ENCODE measurements at places on chromosomes 13 and 19.

DNA sequence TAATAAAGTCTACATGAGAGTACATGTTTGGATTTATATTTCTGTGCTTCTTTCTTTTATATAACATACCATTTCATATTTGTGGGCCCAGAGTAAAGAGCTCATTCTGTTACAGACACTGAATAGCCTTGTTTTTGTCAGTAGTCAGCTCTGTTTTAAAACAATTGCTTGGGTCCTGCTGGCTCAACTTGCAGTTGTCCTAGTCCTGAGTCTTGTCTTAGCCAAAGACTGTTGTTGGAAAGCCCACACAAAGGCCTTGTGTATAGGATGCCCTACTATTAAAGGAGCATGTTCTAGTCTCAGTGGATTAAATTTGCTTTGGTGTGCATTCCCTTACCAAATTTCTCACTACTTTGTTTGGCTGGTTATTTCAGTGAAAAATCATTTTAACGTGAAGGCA is 3.8 kb upstream of the KCNRG start:
- DNase-seq = no peak

- DNase-seq = no peak
Observed at GRCh38 chr13:23380534-23380933, 53.0 kb downstream of the SACS start.

DNA sequence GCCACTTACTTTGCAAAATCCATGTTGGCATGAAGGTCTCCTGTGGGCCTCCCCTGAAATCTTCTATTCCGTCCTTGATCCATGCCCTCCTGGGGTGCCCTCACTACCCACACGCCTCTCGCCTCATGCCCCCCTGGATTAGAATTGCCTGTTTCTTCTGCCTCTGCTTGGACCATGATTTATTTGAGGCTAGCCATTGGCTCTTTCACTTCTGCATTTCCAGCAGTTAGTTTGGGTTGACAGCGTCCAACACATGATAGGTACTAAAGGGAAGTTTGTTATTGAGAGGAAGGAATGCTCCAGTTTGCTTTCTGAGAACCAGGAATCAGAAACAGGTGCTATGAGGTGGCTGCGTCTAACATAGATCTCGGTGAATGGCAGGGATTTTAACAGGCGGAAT is 30.5 kb upstream of the TPTE2 start:
- DNase-seq = no peak

DNA sequence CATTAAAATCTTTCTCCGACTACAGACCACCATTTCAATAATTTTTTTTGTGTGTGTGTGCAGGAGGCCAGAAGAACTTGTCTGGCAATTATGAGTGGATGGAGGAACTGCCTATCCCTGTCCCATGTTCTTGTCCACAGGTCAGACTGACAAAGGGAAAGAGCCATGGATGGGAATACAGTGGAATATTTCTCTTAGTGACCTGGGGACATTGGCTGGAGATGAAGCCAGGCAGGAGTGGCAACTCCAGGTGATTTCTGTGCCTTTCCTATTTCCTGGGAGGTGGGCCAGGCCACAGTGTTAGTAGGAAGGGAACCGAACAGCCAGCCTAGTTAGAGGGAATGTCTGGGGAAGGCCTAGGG is 3.7 kb downstream of the PSG9 start:
- no peak for DNase-seq

- DNase-seq = no peak
Observed at GRCh38 chr19:44703336-44704078, 4.6 kb downstream of the CEACAM16 start.

DNA sequence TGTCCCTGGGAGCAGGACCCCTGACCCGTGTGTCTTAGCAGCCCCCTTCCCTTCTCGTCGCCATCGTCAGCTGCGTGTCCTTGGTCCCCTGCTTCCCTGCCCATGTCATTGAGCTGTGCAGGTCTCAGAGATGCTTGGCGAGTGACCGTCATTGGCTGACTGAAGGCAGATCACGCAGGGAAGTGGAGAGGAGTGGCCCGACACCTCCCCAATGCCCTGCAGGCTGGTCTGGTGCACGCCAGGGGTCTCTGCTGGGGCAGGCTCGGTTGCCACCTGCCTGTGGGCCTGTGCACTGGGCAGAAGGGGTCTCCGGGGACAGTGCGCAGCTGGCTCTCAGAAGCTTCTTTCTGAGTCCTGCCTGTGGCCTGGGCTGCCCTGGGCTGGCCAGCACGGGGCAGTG is 6.2 kb downstream of the GNA11 start:
- DNase-seq = no peak

GRCh38 chr19:16064209-16064889 is 11.9 kb upstream of the TPM4 start:
- DNase-seq = no peak

DNA sequence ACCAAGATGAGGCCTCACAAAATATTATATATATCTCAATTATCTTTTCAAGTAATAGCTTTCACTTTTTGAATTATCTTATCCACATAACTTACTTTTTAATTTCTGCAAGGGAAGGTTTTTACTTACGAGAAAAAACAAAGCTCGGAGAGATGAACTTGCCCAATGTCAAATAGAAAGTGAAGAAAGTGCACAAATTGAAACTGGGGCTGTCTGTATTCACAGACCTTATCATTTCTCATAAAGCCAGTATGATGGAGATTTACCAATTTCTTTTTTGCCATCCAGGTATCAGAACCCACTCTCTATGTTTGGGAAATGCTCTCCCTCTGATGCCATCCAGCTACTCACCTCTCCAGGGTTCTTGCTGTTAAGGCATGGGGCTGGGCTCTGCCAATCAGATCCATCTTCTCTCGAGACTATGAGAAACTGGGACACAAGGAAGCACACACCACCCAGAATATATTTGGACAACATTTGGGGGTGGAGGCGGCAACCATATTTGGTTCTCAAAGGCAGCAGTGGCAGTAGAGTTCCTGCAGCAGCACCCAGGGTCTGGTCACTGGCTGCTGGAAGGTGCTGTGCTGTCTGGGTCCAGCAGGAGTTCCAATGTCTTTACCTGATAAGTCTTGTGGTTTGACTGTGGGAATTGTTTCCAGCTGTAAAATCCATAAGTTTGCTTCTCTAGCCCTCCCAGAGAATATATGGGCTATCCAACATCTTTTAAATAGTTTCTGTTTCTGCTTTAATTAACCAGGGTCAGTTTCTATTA is 45.8 kb upstream of the SCEL start:
- DNase-seq = no peak

DNA sequence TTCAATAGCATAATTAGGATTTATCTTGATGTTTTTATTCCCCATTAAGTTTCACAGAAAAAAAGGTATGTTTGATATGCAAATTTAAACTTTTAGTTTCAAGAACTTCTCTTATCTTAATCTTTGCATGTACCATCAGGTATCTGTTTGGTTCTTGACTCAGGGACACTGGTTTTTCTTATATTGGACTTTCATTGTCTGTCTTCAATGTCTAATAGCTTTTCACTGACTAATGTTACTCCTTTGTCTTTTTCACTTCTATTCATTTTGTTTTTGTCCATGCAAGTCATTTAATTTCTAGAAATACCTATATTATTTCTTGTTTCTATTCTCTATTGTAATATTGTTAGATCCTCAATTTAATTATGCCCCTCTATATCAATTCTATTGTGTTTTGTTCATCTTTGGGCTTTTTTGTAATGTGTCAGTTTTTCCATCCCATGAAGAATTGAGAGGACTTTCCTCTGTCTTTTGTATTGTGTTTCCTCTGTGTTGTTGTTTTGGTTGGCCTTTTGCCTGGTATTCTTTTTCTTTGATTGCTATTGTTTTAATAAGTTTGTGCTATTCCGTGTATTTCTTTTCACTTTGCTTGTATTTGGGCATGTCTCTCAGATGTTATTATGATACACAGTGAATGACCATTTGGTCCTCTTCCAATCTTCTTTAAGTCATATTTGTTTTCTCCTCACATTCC is 58.3 kb upstream of the ANKRD10 start:
- DNase-seq = no peak

GRCh38 chr19:40806423-40807146 is 7.6 kb downstream of the EGLN2 start:
- DNase-seq = no peak

- no peak for DNase-seq
Observed at GRCh38 chr13:36806102-36806501, 12.9 kb upstream of the RFXAP start.

GRCh38 chr13:37319031-37319443 is 213.6 kb upstream of the CSNK1A1L start:
- DNase-seq = no peak

DNA sequence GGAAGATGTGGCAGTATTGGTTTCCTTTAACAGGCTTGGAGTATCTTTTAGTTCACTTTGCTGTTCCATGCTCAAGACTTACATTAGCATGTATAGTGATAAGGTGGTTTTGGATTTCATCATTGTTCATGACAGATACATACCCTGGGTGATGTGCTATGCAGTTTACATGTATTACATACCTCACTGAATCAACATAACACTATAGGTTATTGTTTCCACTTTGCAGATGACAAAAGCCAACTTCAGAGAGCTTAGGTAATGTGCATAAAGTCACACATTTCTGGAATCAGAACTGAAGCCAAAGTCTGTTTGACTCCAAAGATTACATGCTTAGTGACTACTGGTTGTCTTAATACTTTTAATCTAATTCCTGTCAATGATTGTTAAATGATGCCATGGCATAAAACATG is 7.1 kb downstream of the COMMD6 start:
- no peak for DNase-seq

- DNase-seq = no peak
Observed at GRCh38 chr19:46006411-46006810, 11.1 kb downstream of the CCDC61 start.

DNA sequence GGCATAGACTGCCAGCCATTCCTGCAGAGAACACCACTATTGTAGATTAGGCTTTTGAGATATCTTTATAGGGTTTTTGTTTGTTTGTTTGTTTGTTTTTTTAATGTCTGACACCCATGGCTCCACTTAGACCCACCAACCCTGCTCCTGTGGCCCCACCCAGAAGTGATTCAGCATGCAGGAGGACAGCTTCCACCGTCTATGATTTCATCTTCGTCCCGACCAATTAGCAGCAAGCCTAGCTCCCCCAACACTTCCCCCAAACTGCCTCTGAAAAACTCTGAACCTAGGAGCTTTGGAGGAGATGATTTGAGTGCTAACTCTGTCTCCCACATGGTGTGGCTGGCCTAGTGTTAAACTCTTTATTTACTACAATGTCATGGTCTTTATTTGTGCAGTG is 108.3 kb upstream of the RXFP2 start:
- no peak for DNase-seq

DNA sequence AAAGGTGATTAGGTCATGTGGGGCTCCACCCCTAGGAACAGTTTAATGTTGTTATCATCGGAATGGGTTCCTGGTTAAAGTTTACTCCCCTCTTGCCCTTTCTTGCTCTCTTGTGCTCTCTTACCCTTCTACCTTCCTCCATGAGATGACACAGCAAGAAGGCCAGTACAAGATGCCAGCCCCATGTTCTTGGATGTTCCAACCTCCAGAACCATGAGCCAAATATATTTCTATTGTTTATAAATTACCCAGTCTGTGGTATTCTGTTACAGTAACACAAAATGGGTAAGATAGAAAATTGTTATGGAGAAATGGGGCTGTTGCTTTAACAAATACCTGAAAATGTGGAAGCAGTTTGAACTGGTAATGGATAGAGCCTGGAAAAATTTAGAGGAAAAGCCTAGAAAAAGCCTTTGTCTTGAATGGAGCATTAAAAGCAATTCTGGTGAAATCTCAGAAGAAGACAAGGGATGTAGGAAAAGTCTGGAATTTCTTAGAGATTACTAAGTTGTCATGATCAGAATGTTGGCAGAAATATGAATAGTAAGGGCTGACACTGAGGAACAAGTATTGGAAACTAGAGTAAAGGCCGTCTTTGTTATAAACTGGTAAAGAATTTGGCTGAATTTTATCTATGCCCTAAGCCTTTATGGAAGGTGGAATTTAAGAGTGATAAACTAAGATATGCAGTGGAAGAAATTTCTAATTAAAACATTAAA is 53.5 kb upstream of the TSC22D1 start:
- DNase-seq = no peak

DNA sequence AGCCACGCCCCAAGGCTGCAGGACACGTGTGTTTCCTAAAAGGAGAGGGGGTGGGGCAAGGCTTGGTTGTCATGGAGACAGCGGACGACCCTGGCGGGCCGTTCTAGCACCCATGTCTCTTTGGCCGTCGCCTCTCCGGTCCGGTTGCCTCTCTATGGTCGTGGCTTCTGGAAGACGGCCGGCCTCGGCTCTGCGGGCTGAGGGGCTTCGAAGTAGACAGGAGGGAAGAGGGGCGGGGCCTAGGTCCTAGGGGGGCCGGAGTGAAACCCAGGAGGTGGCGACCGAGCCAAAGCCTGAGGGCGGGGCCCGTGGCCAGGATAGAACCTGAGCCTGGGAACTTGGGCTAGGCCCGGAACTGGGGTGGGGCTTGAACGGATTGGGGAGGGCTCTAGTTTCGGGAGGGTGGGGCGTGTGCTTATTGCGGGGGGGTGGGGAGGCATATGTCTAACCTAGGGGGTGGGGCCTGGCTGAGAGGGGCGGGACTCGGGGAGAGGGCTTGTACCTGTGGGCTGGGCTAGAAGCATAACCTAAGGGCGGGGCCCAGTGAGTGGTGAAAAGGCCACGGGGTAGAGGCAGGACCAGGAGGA is 750 bp upstream of the SLC27A1 start:
- DNase-seq = peak; percentile 87

DNA sequence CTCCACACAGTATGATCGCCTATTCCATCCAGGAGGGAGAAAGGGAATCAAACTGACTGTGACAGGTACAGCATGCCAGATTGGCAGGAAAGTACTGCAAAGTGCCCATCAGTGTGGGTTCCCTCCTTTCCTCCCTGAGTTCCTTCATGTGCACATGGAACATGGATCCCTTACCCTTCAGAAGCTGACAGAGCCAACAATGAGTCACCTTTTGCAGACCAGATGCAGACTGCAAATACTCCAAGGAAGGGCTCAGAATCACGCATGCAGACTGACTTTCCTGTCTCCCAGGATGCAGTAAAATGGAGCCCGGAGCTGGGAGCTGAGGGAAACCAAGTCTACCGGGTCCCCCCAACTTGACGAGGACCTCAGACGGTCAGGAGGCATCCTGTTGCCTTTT is 41.8 kb downstream of the SACS start:
- DNase-seq = no peak

DNA sequence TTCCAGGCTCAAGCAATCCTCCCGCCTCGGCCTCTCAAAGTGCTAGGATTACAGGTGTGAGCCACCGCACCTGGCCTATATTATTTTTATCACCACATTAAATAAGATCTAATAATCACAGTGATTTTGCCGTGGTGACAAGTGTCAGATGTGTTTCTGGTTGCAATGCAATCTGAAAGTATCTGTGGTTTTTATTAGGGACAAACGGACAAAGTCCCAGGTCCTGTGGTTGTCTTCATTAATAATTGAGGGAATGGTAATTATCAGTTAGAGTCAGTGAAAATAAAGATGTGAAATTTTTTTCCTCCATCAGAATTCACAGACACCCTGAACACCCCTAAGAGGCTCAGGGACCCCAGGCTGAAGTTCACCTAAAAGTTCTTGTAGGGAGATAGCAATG is 1.3 kb upstream of the TICAM1 start:
- DNase-seq = no peak
